Pancreas (tissue), 10 donors: ENCODE measurements at places on chromosomes 12 and 14. TPM values are rescaled to one million over a fixed set of nuclear protein-coding genes. Genes with fewer than 3 reads are reported as not detected.

DNA sequence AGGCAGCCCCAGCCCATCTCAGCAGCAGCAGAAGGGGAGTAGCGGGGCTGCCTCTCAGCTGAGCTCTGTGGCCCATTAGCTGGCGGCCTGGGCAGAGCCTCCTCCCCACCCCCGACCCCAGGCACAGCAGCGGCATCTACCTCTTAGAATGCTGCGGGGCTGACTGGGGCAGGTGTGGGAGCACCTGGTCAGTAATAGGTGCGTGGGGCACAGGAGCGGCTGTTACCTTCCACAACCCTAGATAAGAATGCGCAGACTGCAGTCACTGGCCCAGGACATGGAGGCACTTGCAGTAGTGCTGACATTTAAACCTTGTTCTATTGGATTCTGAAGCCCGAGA lies 35.6 kb downstream of the SYNE3 start:
- no peak for DNase-seq

- DNase-seq: no peak
Measured at GRCh38 chr14:99450266-99450665, 30.4 kb downstream of the SETD3 start.

DNA sequence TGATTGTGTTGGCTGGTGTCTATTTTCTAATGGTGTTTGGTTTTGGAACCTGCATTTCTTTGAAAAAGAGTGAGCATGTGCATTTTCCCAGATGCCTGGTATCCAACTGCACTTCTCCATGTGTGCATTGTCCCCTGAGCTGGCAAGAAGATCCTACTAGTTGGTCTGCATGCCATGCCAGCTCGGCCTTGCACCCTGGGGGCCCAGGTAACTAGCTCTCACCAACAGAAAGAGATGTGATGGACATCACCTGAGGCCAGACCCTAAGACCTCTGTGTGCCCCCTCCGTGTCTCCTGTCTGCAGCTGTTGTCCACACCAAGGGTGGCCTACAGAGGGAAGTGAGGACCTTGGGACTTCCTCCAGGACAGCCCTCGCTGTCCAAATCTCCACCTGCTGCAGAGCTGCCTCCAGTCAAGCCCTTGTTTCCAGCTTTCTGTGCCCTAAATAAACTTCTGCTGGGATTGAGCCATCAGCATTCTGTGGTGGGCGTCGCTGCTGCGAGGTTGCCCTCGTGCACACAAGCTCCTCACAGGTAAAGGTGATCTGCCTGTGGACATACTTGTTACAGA lies 30.1 kb upstream of the GPR132 start:
- DNase-seq: no peak

Gene HOXC12
- not detected for total RNA-seq

DNA sequence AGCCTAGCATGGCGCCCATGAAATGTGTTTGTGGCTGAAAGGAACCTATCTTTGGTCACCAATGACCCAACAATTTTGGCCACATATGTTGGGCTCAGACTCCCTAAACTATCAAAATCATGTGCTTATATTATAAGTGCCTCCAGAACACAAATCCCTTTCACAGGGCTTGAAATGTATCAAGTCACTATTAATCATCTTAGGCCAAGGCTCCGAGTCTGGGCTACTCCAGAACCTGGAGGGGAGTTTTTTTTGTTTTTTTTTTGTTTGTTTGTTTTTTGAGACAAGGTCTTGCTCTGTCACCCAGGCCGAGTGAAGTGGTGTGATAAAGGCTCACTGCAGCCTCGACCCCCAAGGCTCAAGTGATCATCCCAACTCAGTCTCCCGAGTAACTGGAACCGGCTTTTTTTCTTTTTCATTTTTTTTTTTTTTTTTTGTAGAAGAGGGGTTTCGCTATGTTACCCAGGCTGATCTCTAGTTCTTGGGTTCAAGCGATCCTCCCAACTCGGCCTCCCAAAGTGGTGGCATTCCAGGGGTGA lies 989 bp upstream of the DRAM1 start:
- DNase-seq: no peak

DNA sequence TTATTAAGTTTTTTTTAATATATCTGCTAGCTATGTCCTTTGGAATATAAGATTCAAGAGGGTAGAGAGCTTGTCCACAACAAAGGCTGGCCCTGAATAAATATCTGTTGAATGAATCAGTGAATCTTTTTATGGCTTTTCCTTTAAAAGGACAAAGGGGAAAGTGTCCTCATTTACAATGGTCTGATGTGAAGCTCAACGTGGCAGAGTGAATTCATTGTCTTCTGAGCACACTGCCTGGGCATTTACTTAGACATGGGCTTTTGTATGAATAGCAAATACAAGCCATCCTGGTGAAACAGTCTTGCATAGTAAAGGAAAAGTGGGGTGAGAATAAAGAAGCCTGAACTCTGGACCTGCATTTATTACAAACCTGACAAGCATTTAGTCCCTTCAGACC lies 201.2 kb downstream of the NELL2 start:
- no peak for DNase-seq

GRCh38 chr14:71388862-71389261 lies 481.6 kb downstream of the PCNX1 start:
- DNase-seq: no peak

Gene MUCL1
- total RNA-seq: not detected

DNA sequence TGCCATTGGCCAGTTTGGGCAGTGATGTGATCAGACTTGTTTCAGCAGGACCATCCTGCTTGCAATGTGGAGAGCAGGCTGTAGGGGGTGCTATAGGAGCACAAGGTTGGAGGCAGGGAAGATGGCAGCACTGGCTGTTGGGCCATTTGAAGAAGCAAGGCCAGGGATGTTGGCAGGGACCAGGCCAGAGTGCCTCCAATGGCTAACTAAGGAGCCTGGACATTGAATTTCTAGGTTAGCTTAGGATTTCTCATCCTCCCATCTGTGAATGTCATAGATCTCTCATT lies 23.5 kb downstream of the FGF23 start:
- no peak for DNase-seq
